ENCODE measurements at places on chromosomes 13 and 19.

DNA sequence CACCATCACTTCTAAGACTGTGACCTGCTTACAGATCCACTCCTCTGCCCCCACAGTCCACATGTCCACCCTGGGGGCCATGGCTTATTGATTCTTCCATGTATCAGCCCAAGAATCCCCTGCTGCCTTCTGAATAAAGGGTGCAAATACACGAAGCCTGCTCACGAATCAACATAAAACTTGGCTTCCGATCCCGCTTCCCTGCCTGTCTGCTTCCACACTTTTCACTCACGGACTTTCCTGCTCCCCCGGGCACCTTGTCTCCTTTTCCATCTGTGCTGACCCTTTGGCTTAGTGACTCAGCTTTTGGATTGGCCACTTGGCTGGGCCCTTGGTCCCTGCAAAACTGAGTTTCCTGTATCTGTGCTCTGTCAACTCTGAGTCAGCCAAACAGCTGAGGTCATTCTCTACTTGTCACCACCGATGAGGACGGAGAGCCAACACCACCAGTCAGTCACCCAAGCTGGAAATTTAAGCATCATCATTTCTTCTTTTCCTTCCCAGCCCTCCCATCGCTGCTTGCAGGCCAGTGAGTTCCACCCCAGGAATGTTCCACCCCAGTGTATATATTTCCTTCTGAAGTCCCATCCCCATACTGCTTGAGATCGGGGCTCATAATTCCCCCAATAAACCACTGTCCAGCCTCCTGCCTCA is 11.4 kb upstream of the USP12 start:
- no peak for DNase-seq

DNA sequence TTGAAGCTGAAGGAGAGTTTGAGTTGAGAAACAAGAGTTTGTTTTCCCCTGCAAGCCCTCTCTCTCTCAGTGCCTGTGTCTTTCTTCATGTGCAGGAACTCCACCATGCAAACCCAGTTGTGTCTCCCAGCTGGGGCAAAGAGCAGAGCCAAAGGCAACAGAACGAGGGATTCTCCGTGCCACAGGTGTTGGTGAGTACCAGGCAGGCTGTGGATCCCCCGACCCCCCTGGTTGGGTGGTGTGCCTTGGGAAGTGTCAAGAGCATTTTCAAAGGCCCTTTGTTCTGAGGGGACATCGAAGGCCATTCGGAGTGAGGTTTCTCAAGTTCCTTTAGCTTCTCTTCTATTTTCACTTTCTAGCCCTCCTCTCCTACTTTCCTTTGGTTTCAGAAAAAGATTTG is 5.6 kb downstream of the ZNF333 start:
- no peak for DNase-seq

- no peak for DNase-seq
These were observed 4.8 kb upstream of the CEBPA start for GRCh38 chr19:33306853-33307792.

GRCh38 chr13:51317262-51317661 is 22.2 kb upstream of the SERPINE3 start:
- DNase-seq, result no peak

DNA sequence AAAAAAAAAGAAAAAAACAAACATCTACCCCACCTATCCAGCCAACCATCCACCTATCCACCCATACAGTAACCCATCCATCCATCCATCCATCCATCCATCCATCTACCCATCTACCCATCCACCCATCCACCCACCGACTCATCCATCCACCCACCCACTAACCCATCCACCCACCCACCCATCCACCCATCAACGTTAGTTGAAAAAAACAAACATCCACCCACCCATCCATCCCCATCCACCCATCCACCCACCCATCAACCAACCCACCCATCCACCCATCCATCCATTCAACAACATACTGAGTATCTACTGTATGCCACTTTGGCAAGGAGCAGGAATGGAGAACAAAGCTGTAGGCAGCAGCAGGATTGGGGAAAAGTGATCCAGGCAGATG is 6.1 kb upstream of the AP3D1 start:
- DNase-seq, result no peak

DNA sequence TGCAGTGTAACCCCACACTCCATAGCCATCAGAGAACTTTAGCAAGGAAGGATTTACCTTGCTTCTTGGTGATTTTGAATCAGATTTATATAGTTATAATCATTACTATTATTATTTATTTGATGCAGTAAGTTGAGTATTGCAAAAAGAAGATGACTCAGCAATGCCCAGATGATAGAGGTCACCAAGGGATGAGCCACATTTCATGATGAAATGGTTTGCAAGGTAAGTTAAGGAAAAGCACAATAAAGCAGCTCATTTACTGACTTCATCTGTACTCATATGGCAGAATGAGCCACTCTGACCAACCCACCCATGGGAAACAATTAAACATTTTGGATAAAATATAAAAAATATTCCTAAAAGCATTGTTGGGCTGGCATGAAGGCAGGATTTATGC is 59.1 kb downstream of the AKAP11 start:
- no peak for DNase-seq

DNA sequence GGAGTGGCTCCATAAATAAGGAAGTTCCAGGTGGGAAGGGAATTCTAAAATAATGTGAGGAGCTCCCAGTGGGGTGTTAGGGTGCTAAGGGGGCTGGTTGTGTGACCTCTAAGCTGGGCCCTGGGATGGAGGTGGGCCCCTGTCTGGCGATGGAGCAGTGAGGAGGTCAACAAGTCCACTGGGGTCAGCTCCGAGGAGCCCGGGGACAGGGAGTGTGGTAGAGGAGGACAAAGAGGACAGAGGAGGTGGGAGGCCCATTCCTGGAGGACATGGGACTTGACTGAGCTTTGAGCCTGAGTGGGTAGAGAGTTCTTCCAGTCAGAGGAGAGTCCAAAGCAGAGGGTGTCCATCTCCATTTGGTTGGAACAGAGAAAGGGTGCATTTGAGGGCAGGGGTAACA is 390.2 kb downstream of the TSHZ3 start:
- no peak for DNase-seq

GRCh38 chr13:93116809-93117208 is 109.8 kb upstream of the GPC6 start:
- DNase-seq, result no peak

GRCh38 chr13:45482571-45483173 is 17.9 kb downstream of the COG3 start:
- no peak for DNase-seq

- no peak for DNase-seq
These were observed 370.9 kb downstream of the KLF5 start for GRCh38 chr13:73429701-73430100.

- no peak for DNase-seq
These were observed 42.3 kb downstream of the LRCH1 start for GRCh38 chr13:46595136-46595884.

GRCh38 chr19:22634450-22634827 is 315 bp downstream of the ZNF492 start:
- DNase-seq, result no peak

DNA sequence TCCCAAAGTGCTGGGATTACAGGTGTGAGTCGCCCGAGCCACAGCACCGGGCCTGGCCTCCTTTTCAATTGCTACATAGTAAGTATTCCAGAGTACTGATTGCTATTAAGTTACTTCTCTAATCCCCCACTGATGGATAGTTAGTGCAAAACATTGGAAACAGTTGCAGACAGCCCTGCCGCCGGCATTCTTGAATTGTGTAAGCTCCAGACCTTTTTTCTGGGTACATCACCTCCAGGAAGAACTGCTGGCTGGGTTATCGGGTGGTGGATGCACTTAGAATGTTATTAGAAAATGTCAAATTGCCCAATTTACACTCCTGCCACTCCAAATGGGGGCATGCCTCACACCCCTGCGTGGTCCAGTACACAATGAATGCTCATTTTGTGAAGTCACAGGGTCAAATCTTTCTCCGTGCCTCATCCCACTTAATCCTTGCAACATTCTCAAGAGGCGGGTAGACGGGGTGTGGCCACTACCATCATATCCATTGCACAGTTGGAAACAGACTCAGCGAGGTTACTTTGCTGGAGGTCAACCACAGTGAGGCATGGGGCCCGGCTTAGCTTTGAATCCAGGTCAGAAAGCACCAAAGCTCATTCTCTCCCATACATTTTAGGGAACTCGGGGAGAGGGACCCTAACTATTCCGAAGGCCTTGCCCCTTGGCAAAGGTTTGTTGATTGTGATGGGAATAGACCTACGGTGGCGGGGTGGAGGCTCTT is 1.0 kb upstream of the KDM4B start:
- DNase-seq, result no peak

- DNase-seq, result no peak
These were observed 370.8 kb downstream of the ZNF536 start for GRCh38 chr19:30743011-30743410.

- no peak for DNase-seq
These were observed 617 bp downstream of the SKA3 start for GRCh38 chr13:21175656-21176214.

Measured in renal cortex interstitium (tissue), 15 donors.